NCI-H345 (cell line): ENCODE measurements at places on chromosomes 6 and 20.

DNA sequence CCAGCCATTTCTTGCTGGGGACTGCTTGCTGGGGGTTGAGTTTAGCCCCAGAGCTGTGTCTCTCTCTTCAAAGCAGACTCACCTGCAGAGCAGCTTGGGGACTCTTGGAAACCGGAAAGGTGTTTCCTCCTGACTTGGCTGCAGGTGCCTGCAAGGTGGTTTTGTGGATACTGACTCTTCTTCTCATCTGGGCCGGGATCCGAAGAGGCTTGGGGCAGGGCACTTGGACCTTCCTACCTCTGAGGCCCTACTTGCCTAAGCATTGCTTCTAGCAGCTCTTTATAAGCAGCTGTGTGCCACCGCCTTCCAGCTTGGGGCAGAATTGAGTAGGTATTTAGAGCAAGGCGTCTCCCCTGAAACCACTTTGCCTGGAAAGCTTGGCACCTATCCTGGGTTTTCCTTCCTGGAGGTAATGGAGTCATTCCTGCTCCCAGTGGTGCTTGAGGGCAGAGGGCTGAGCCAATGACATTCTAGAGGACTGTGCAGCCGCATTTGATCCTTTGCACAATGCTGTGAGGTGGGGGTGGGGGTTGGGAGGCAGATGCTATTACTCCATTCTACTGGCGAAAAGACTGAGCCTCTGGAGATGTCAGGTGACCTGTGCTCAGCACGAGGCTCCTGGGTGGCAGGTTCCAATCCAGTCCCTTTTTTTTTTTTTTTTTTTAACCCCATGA lies 3.4 kb upstream of the CTSZ start:
- DNase-seq: no peak

DNA sequence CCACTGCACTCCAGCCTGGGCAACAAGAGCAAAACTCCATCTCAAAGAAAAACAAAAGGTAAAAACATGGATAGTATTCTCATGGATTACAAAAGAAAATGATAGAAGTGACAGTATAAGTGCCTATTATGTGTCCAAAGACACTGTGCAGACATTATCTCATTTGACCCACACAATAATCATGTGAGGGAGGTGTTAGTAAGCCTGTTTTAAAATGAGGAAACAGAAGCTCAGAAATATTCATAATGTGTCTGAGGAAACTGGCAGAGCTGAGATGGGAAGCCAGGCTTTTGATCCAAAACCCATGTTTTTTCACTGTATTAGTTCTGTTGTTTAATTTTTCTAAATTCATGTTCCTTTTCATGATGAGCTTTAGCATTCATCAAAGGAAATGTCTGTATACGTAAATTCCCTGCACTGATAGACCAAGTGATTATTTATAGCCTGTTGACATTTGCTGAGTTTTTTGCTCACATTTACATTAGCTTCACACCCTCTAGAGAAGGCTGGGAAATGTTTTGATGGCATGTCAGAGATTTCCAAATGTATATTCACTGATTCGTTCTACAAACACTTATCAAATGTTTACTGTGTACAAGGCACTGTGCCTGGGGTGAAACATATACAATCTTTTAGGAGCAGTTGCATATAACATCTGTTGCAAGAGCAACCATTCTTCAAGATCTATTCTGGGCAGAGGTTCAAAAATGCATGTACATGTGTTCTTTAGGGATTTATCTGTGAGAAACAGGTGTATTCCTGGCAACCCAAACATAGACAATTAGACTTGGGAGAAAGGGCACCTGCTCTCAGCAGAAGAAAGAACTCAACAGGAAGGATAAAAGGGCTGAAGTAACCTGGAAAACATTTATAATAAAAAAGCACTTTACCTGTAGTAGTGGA lies 331.5 kb downstream of the SAMD5 start:
- no peak for DNase-seq

DNA sequence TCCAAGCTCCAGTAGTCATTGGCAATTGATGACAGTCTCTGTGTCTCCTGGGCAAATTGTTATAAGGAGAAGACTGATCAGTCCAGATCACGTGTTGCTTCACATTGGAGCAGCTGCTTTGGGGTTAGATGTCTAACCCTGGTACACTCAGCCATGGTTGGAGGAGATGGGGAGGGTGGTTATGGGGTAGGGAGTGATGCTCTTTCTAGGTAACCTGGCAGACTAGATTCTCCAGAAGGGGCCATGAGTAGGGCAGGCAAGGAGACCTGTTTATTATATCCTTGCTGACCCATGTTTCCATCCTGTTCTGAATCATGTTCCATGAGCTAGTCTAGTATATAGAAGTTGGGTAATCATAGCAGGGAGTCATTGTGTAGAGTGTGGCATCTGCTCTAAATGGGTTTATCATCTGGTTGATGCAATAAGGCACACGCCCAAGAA lies 50.8 kb upstream of the BACH2 start:
- DNase-seq: no peak

DNA sequence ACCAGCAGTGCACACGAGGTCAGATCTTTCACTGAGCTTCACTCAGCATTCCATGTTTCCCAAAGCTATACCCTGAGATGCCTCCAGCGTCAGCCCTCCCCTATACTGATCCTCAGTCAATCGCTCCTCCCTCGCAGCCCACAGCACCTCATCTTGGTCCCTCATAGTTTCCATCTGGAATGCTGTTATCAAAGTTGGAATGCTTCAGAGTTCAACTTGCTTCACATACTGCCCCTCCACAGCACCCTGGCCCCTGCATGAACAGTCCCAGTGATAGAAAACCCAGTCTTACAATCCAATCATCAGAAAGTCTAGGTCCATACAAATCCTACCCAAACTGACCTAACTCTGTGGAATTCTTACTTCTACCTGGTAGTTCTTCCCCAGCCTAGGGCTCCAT lies 20.0 kb downstream of the SPAG4 start:
- no peak for DNase-seq

GRCh38 chr6:93021235-93021915 lies 398.0 kb downstream of the EPHA7 start:
- peak; percentile 36 for DNase-seq

- DNase-seq: no peak
Observed at GRCh38 chr20:58077282-58077681, 151.2 kb downstream of the ANKRD60 start.

- DNase-seq: no peak
Observed at GRCh38 chr6:114176726-114177125, 166.1 kb downstream of the HS3ST5 start.

- no peak for DNase-seq
Observed at GRCh38 chr6:14814016-14814415, 431.9 kb upstream of the JARID2 start.

DNA sequence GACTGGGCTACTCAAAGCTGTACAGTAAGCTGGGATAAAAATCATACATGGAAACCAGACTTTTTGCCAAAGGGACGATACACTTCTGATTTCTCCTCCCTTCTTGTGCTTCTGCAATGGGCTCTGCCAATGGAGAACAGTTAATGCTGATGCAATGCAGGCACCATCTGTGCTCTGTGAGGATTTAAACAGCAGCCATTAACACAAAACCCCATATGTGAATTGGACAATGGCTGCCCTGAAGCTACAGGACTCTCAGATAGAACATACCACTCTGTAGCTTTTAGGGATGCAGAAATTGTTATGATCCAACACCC lies 71.9 kb downstream of the GJA10 start:
- no peak for DNase-seq

GRCh38 chr20:1618954-1619540 lies 762 bp downstream of the SIRPB1 start:
- DNase-seq: no peak

DNA sequence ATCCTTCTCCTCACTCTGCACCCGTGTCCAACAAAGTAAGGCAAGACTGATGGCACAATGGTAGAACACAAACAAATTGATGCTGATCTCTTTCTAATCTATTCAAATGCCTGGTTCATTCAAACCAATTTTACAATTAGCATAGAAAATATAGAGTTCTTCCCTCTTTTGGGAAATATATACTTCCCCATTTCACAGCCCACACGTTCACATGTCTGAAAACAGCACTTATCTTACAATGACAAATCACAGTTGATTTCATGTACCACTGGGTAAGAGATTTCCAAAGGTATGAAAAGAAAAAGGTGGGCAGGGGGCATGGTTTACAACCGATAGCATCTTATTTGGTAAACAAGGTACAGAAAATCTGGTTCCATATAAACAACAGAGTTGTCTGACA lies 137.6 kb downstream of the RNGTT start:
- no peak for DNase-seq

DNA sequence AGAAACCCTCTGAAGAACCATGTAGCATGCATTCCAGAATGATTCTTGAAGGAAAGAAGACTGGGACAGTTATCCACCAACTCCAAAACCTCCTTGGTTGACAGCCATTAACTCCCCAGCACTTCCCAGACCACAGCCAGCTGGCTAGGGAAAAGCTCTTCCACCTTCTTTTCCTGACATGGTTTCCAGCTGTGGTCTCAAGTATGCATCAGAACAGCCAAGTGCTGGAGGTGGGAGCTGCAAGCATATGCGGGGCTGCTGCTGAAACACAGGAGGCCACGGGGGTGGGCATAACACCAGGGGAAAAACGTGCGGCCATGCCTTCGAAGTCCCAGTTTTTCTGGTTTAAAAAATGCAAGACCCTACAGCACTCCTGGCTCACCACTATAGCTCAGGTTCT lies 108.0 kb upstream of the FAM184A start:
- no peak for DNase-seq

DNA sequence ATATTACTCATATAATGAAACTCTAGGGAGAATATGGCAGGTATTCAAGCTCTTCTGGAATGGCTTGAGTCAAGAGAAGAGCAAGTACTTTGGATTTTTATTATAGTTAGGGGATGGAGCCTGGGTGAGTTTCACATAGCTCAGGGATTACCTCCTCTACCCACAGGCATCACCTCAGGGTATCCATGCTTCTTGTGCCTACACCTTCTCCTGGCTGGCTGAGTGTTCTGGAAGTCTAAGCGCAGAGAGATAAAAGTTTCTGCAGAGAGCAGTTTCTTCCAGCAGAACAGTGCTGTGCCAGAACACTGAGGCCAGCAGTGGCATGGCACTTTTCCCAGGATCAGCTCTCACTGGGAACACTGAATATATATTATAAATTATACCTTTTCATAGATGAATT lies 199.7 kb upstream of the KCNQ5 start:
- DNase-seq: no peak

DNA sequence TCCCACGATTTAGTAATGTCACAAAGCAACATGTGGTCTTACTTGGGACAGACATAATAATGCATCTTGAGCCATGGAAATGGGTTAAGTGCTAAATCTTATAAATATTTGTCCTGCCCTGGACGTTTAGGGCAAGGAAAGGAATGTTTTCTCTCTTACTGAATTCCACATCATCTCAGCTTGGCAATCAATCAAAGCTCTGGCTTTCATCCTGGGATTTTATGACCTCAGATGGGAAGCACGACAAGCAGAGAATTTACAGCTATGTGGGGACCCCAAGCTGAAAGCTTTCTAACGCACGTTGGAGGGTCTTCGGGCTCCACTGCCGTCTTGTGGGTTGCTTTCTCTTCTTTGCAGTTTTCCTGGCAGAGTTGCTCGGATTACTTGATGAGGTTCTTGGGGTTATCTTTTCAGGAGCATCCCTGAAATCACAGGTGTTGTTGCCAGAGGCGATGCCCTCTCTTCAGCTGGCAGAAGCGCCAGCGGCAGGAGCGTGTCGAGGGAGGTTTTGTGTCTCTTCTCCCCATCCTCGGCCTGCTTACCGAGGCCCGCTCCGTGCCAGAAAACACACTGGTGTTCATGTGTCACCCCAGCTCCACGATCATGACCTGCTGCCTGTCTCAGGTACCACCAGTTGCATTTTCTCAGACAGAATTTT lies 73.4 kb upstream of the FRMD1 start:
- DNase-seq: no peak

DNA sequence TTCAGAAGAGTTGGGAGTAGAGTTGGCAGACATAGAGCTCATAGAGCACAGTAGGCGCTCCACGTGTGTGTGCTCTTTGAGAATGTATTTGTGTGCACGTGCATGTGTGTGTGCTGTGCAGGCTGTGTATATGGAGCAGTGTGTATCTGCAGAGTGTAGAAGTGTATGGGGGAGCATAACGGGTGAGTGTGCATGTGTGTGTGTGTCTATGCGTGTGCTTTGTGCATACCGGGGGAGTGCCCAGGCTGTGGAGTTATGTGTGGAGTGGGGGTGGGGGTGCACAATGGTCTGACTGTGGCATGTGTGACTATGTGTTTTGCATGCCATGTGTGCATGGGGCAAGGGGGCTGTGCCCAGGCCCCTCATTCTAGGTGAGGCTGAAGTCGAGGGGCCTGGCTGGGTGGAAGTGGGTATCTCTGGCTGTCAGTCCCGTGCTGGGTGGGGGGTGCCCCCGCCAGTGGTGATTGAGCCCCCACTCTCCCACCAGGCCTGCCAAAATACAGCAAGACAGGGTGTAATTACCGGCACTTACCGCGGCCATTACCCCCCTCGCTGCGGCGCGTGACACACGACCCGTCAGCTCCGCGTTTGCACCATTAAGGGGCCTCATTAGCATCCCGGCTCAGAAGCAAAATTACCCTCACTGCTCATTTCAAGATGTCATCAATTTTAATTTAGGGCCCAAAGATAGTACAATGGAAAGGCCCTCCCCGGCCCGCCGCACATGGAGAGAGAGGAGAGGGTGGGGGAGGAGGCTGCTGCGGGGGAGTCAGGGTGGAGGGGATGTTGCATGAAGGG lies 39.1 kb downstream of the MDFI start:
- DNase-seq: no peak

DNA sequence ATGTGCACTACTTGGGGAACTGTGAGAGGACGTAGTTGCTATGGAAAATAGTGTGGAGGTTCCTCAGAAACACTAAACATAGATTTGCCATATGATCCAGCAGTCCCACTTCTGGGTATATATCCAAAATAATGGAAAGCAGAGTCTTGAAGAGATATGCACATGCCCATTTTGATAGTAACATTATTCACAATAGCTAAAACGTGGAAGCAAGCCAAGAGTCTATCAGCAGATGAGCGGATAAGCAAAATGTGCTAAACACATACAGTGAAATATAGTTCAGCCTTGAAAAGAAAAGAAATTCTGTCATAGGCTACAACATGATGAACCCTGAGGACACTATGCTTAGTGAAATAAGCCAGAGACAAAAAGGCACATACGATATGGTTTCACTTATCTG lies 11.1 kb downstream of the SYNDIG1 start:
- no peak for DNase-seq

DNA sequence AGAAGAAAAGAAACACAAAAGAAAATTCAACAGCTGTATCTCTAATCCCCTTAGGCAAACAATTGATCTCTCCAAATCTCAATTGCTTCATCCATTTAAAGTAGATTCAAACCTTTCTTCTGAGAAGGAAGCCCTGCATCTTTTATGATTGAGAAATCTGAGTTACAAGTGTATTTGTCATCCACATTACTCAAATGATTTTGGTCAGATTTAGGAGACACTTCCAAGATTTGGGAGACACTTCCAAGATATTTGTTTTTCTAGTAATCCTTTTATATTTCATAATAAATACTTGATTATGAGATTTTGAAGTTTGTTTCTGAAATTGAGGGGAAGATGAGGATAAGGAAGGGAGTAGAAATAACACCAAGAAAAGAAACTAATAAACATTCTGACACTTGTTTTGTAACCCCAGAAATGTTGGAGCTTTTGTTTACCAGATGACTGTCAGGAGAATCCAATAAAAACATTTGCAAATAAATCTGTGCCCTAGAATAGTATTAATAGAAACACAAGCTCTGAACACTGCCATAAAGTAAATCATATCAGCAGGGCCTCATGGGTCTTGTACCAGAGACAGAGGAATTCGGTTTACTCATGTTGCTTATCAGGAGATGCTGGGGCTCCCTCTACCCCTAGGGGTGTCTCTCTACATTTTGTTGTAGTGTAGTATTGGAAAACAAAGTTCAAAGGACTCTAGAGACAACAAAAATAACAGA lies 314.3 kb upstream of the NT5E start:
- DNase-seq: no peak

- DNase-seq: peak; percentile 95
Observed at GRCh38 chr6:18465410-18466154, 78.4 kb downstream of the RNF144B start.
